ENCODE measurements at places on chromosomes 2 and 18.

DNA sequence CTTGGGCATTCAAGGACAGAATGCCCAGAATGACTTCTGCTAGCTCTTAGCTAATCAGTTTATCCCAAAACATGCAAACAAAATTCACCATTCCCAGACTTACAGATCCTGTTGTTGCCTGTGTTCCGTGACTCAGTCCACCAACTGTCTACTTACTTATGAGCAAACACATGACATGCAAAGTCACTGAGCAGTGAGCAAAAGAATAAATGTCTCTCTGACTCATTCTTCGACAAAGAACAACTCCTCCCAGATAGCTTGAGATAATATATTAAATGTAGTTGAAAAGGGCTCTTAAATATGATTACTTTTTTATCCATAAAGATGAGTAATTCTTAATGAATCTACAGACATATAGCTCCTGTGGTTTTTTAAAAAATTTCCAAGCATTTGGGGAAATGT, 9.0 kb upstream of the CREG2 start:
- DNase-seq: no peak

DNA sequence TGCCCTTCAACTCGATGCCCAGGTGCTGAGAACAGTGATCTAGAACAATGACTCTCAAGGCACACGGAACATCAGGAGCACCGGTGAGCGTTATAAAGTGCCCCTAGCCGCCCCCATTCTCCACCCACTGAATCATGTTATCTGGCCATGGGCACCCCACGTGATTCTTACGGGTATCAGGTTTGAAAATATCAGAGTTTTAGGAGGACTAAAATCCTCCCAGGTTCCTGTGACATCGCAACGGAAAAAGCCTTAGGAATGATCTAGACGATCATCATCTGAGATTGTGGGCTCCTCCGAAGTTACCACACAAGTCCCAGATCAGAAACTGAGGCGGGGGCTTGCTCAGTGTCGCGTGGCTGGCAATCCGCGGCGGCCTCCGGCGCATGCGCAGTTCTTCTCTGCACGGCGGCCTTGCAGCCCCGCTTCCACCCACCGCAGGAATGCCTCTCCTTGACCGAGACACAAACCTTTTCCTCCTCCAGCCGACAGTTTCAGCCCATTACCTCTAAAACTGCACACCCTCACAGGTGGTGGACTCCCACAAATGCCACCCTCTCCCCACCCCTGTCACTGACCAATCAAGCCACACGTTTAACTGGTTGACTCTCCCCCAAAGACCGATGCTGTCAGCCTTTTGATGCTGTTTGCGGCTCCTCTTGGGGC, 5.8 kb upstream of the MRPL33 start:
- DNase-seq: peak; percentile 39

- no peak for DNase-seq
These were observed 5.1 kb downstream of the POLR1B start for GRCh38 chr2:112547333-112547732.

DNA sequence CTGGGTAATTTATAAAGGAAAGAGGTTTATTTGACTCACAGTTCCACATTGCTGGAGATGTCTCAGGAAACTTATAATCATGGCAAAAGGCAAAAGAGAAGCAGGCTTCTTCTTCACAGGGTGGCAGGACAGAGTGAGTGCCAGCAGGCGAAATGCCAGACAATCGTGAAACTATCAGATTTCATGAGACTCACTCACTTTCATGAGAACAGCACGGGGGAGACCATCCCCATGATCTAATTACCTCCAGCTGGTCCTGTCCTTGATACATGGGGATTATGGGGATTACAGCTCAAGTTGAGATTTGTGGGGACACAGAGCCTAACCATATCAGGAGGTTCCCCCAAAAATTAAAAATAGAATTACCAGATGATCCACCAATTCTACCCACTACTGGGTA, 675.5 kb upstream of the SLC8A1 start:
- no peak for DNase-seq

- no peak for DNase-seq
These were observed 50.4 kb upstream of the FZD5 start for GRCh38 chr2:207819839-207820784.

All from activated CD8-positive, alpha-beta memory T cell treated with anti-CD3 and anti-CD28 coated beads for 1 hour (primary cell).